AG10803 (cell line): ENCODE measurements at places on chromosomes 1 and 21.
A peak's percentile ranks its signal among the peaks of the same experiment; 100 is the strongest.

- DNase-seq, result no peak
Observed at GRCh38 chr1:87615491-87615890, 286.8 kb downstream of the LMO4 start.

DNA sequence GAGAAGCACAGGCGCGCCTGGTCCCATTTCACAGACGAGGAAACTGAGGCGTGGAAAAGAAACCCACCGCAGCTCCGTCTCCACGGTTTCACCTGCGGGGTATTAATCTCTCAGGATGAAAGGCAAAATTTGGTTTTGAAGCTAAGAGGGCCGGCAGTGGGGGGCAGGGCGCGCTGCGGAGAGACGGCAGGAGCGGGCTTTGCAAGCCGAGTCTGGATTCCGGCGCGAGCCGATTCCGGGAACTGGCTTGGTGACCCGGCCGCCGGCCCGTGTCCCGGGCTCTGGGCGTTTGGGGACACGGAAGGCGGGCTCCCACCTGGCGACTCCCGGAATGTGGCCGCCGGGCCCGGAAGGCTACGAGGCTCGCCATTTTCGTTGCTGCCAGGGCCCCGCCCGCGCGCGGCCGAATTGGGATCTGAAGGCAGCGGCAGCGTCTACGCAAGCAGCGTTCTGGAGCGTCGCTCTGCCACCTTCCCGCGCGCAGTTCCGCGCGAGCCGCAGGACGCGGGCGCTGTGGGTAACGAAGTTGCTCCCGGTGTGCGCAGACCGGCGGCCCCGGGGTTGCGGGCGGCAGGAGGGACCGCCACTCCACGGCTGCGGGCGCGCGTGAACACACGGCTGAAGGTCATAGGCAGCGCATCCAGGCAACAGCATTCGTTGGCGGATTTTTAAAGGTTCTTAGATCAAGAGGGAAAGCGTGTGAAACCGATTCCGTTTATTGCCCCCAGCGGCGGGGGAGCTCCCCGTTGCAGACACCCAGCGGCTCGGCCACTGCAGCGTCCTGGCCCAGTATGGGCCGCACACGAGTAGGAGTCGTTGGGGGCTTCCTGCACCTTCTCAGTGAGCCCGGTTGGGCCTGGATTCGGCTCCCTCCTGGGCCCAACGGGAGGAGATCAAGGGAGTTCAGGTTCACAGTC is 5.4 kb upstream of the PRDM16 start:
- no peak for DNase-seq

- no peak for DNase-seq
Observed at GRCh38 chr1:23904748-23905357, 8.3 kb downstream of the CNR2 start.

DNA sequence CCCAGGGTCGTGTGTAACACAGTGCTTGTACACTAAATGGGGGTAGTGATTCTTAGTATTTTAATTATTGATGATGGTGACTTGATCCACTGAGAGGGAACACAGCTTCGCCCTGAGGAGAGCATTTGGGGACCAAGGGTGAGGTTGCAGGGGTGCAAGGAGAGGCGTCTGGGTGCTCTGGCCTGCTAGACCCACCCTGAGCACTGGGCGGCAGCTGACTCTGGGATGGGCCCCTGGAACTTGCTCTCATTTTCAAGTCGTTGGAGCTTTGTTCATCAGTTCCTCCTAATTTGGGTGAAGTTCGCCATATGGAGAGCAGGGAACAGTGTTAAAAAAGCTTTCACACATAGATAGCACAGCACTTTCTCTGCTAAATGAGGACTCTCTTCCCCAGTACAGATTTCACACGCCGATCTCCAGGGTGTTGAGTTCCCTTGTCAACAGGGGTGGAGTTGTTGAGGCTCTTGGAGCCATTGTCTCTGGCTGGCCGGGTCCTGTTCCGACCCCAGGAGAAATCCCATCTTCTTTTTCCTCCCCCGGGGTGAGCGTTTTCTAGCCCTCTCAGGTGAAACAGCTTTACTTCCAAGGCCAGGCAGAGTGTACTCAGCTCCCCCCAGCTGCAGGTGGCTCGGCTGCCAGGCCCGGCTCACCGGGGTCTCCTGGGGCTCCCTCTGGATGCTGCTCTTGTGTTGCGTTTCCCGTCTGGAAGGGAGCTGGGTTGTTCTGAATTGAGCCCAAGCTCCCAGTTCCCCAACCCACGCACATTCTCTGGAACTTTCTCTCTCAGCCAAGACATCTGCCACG is 367.4 kb downstream of the RPS6KC1 start:
- DNase-seq, result no peak

GRCh38 chr1:15717418-15718125 is 18.5 kb upstream of the SLC25A34 start:
- DNase-seq, result no peak

- DNase-seq, result no peak
Observed at GRCh38 chr21:29737186-29737585, 202.6 kb downstream of the GRIK1 start.

GRCh38 chr1:154219541-154219940 is 1.2 kb upstream of the UBAP2L start:
- DNase-seq, result no peak

DNA sequence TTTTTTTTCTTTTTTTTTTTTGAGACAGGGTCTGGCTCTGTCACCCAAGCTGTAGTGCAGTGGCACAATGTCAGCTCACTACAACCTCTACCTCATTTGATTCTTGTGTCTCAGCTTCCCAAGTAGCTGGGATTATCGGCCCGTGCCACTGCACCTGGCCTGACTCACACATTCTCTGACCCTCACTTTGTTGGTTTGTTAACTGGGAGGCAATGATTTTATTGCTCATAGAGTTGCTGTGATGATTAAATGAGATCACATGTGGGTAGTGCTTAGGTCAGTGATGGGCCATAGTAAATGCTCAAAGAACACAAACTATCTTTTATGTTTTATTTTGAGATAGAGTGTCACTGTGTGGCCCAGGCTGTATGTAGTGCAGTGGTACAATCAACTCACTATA is 47.3 kb upstream of the SSBP3 start:
- no peak for DNase-seq

- DNase-seq, result no peak
Observed at GRCh38 chr1:9093091-9093490, 23.7 kb upstream of the SLC2A5 start.

- no peak for DNase-seq
Observed at GRCh38 chr21:38814126-38815059, 8.7 kb downstream of the ETS2 start.

- DNase-seq, result no peak
Observed at GRCh38 chr1:93704052-93704451, 22.4 kb upstream of the BCAR3 start.

DNA sequence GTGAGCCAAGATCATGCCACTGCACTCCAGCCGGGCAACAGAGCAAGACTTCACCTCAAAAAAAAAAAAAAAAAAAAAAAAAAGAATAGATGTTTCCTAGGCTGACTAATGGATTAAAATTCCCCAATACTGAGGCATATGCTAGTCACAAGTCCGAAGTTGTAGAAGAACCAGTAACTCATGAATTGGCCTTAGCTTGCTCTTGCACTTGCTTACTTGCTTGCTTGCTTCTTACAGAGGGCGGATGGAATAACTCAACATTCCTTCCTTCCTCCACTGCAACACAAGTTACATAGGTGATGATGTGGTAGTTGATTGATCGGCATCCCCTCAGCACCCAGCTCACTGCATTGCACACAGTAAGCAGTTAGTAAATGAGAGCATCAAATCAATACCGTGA is 2.8 kb upstream of the TARS2 start:
- peak; percentile 70 for DNase-seq

GRCh38 chr1:233598891-233599541 is 14.9 kb upstream of the KCNK1 start:
- no peak for DNase-seq
